Mesothelial cell of epicardium (in vitro differentiated cells): ENCODE measurements at places on chromosomes 7 and 10. TPM values are rescaled to one million over a fixed set of nuclear protein-coding genes. Genes with fewer than 3 reads are reported as not detected.

DNA sequence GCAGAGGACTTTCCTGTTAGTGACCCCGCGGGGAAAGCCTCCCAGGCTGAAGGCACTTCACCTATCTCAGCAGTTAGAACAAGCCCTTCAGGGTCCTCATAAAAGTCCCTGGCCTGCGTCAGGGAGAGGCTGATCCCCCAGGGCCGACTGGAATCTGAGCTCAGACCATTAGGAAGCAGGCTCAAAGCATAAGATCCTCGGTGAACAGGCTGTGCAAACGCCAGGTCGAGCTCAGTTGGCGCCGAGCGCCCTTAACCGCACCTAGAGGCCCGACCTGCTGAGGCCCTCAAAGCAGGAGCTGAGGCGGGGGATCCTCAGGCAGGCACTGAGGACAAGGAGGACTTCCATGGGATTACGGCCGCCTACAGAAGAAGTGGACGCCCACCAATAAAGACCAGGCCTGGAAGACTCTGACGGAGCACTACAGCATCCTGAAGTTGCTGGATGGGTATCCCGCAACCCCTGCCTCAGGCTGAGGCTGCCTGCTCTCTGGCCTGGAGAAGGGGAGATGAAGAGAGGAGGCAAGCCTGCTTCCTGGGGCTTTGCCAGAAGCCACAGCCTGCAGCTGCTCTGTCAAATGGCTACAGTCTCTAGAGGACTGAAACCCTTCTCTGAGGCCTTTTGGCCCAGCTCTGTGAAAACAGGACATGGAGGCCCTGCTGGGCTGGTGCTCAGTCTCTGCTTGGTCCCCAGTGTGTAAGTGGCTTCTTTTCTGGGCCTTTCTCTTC, 29.9 kb downstream of the LIPJ start:
- peaks cover 11% of the 10 kb centered on the region for H3K27me3 ChIP-seq
- no peaks in the 10 kb centered on the region for H3K36me3 ChIP-seq
- no peak for DNase-seq
- H3K27ac ChIP-seq: no peak overlapping the region
- no peaks in the 10 kb centered on the region for H3K4me1 ChIP-seq

DNA sequence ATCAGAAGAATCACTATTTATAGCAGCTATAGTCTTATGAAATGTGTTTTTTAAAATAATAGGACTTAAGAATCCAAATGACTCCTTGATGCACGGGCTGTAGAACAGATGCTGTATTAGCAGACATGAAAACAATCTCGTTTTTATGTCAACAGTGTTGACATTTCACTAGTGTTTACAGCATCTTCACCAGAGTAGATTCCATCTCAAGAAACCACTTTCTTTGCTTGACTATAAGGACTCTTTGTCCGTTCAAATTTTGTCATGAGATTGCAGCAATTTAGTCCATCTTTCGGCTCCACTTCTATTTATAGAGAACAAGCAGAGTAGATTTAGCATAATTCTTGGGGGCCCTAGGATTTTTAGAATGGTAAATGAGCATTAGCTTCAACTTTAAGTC, 295.1 kb downstream of the EXOC4 start:
- H3K27ac ChIP-seq: no peak overlapping the region
- H3K36me3 ChIP-seq: peaks cover 2% of the 10 kb centered on the region
- H3K4me3 ChIP-seq: no peak overlapping the region

DNA sequence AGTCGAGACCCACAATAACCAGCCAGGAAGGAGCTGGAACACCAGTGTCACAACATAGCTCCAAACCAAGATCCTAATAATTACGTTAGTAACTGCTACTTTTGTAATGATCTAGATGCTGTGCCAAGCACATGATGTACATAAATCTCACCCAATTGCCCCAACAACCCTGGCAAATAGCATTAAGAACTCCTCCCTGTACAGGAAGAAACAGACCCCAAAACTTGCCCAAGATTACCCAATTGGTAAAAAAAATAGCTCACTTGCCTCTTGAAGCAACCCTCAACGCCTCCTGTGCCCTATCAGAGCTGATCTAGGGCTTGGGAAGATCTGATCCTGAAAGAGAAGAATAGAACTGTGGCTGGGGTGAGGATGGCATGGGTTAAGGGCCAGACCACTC, 628.7 kb upstream of the AUTS2 start:
- DNase-seq: no peak
- H3K27me3 ChIP-seq: peaks cover 1% of the 10 kb centered on the region
- no peaks in the 10 kb centered on the region for H3K36me3 ChIP-seq
- no peak overlapping the region for H3K27ac ChIP-seq
- H3K4me1 ChIP-seq: peaks cover 9% of the 10 kb centered on the region

- peak overlapping the region; percentile 16 for H3K27ac ChIP-seq
- peaks cover 15% of the 10 kb centered on the region for H3K4me1 ChIP-seq
- DNase-seq: no peak
- H3K27me3 ChIP-seq: no peaks in the 10 kb centered on the region
These were observed 251.9 kb downstream of the PRKG1 start for GRCh38 chr10:51326174-51326573.

- H3K36me3 ChIP-seq: no peaks in the 10 kb centered on the region
- H3K27ac ChIP-seq: no peak overlapping the region
- DNase-seq: no peak
- no peak overlapping the region for H3K4me3 ChIP-seq
- peaks cover 9% of the 10 kb centered on the region for H3K27me3 ChIP-seq
- H3K4me1 ChIP-seq: no peaks in the 10 kb centered on the region
These were observed 382.6 kb upstream of the SHH start for GRCh38 chr7:156194813-156195212.

DNA sequence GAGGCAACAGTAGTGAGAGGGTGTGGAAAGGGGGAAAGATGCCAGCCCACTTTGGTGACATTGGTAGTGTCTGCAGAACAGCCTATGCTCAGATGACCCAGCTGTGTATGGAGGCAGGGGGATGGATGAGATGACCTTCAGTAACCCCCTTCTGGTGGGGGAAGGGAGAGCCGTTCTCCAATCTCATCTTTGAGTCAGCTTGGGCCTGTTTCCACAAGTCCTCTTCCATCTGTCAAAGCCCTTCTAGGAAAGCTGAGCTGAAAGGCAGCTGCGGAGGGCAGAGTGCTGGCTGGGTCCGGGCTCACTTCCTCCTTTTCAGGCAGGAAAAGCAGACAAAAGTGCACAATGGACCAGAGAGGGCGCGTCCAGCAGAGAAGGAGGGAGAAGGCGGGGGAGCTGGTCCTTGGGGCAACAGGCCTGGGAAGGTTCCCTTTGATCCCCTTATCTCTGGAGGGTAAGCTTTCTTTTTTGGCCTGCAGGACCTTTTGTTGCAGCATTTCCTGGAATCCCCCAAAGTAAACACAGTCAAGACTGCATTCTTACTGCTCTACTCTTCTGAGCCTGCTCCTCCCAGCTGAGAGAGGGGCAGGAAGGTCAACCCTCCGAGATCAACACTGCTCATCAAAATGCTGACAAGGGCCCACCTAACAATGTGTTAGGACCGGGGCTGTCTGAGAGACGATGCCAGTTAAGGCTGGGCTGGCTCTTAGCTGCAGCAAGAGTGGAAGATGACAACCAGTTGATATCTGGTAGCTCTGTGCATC, 1.2 kb upstream of the LRMDA start:
- peaks cover 41% of the 10 kb centered on the region for H3K27me3 ChIP-seq
- no peak for DNase-seq
- H3K36me3 ChIP-seq: no peaks in the 10 kb centered on the region
- peaks cover 43% of the 10 kb centered on the region for H3K4me1 ChIP-seq
- no peak overlapping the region for H3K27ac ChIP-seq

- H3K4me1 ChIP-seq: no peaks in the 10 kb centered on the region
- H3K27me3 ChIP-seq: peaks cover 50% of the 10 kb centered on the region
- H3K4me3 ChIP-seq: no peak overlapping the region
- no peak overlapping the region for H3K27ac ChIP-seq
- no peaks in the 10 kb centered on the region for H3K36me3 ChIP-seq
These were observed 134.7 kb upstream of the TCERG1L start for GRCh38 chr10:131446171-131446570.

- H3K4me1 ChIP-seq: peaks cover 7% of the 10 kb centered on the region
- peaks cover 91% of the 10 kb centered on the region for H3K27me3 ChIP-seq
- DNase-seq: no peak
- no peaks in the 10 kb centered on the region for H3K36me3 ChIP-seq
- H3K4me3 ChIP-seq: no peak overlapping the region
- no peak overlapping the region for H3K27ac ChIP-seq
These were observed 962 bp upstream of the SLC26A4 start for GRCh38 chr7:107659666-107660065.

DNA sequence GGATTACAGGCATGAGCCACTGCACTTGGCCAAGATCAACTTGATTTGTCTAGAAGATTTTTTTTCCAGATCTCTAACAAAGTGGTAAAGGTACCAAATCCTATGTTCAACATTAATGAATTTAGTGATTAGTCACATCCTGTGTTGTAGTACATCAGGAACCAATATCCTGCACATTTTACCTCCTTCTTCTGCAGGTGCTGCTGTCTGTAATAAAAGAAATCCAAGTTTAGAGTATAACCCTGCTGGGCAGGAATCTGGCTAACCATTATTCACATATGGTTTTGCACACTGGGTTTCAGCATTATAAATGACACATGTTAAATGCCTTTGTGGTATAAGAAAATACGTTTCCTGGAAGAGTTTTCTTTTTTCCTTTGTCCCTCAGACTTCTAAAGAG, 10.8 kb downstream of the PARD3 start:
- peaks cover 33% of the 10 kb centered on the region for H3K4me1 ChIP-seq
- no peaks in the 10 kb centered on the region for H3K27me3 ChIP-seq
- no peak overlapping the region for H3K27ac ChIP-seq
- DNase-seq: no peak
- no peak overlapping the region for H3K4me3 ChIP-seq

- no peak overlapping the region for H3K4me3 ChIP-seq
- DNase-seq: no peak
- H3K36me3 ChIP-seq: no peaks in the 10 kb centered on the region
These were observed 69.6 kb upstream of the GRM8 start for GRCh38 chr7:127322351-127322750.

GRCh38 chr10:23945845-23946244, 263.1 kb upstream of the KIAA1217 start:
- no peak overlapping the region for H3K4me3 ChIP-seq
- no peak for DNase-seq
- peaks cover 3% of the 10 kb centered on the region for H3K4me1 ChIP-seq
- H3K36me3 ChIP-seq: no peaks in the 10 kb centered on the region

GRCh38 chr7:34011696-34012095, 106.4 kb downstream of the BMPER start:
- H3K27me3 ChIP-seq: no peaks in the 10 kb centered on the region
- DNase-seq: no peak
- no peaks in the 10 kb centered on the region for H3K36me3 ChIP-seq
- H3K27ac ChIP-seq: peak overlapping the region; percentile 10

- H3K27me3 ChIP-seq: no peaks in the 10 kb centered on the region
- no peak for DNase-seq
- no peak overlapping the region for H3K27ac ChIP-seq
- peaks cover 3% of the 10 kb centered on the region for H3K4me1 ChIP-seq
- H3K4me3 ChIP-seq: no peak overlapping the region
- peaks cover 7% of the 10 kb centered on the region for H3K36me3 ChIP-seq
These were observed 60.3 kb downstream of the PRKAR2B start for GRCh38 chr7:107104801-107105200.

DNA sequence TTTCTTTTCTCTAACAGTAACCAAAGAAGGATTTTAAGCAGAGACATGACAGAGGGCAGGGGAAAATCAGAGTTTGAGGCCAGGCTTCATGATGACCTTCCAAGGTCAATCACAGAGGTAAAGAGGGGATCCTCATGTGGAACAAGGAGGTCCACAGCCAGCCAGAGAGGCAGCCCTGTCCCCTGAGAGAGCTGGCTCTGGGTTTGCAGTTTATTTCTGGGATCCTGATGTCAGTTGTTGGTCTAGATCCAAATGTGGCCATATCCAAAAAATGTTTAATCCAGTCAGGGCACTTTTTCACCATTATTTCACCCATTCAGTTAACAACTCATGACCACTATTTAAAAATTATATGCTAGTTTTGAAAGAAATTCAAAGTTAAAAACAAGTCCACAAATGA, 45.6 kb downstream of the GPR141 start:
- peaks cover 20% of the 10 kb centered on the region for H3K4me1 ChIP-seq
- no peak for DNase-seq
- H3K27ac ChIP-seq: no peak overlapping the region
- H3K4me3 ChIP-seq: no peak overlapping the region

DNA sequence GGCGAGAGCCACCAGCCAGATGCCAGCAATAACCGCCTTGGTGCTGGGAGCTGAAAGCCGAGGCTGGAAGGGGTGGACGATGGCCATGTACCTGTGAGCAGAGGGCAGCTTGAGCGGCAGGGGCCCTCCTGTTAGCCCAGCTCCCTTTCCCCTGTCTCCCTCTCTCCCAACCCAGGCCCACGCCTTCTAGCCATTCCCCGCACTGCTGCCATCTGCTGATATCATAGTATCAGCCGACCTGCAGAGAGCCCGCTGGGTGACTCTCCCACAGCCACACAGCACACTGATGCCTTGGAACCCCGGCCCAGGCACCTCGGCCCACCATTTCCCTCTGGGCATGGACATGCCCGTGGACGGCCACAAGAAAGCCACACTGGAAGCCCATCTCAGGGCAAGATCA, 1.7 kb downstream of the TACR2 start:
- no peaks in the 10 kb centered on the region for H3K36me3 ChIP-seq
- H3K4me1 ChIP-seq: peaks cover 20% of the 10 kb centered on the region
- H3K4me3 ChIP-seq: no peak overlapping the region
- no peak for DNase-seq
- no peak overlapping the region for H3K27ac ChIP-seq
- H3K27me3 ChIP-seq: no peaks in the 10 kb centered on the region

- peaks cover 39% of the 10 kb centered on the region for H3K4me1 ChIP-seq
- no peak for DNase-seq
- peak overlapping the region; percentile 50 for H3K4me3 ChIP-seq
- no peaks in the 10 kb centered on the region for H3K27me3 ChIP-seq
- peak overlapping the region; percentile 88 for H3K27ac ChIP-seq
These were observed 708 bp upstream of the GPR85 start for GRCh38 chr7:113087071-113087998.

- peaks cover 71% of the 10 kb centered on the region for H3K27me3 ChIP-seq
- H3K36me3 ChIP-seq: no peaks in the 10 kb centered on the region
- peak; percentile 47 for DNase-seq
- H3K4me3 ChIP-seq: peak overlapping the region; percentile 71
- no peak overlapping the region for H3K27ac ChIP-seq
These were observed 284 bp downstream of the CXCL12 start for GRCh38 chr10:44384601-44385025.

GRCh38 chr7:30852308-30852684, 59.4 kb upstream of the AQP1 start:
- peak overlapping the region; percentile 91 for H3K27ac ChIP-seq
- H3K4me1 ChIP-seq: peaks cover 8% of the 10 kb centered on the region
- no peak for DNase-seq
- H3K36me3 ChIP-seq: peaks cover 5% of the 10 kb centered on the region

ELMO1 gene
- total RNA-seq: 6.7 to 12.0 TPM (median 9.6 TPM) in 3 replicates

C10orf67 gene
- 0.11 to 0.22 TPM in 2 of 3 replicates, not detected in the other for total RNA-seq

SPAM1 gene
- total RNA-seq: not detected in 3 replicates

PRRT4 gene
- total RNA-seq: 7.9 to 9.5 TPM (median 9.1 TPM) in 3 replicates

ZYX gene
- 284 to 295 TPM (median 290 TPM) in 3 replicates for total RNA-seq

ATOH7 gene
- 0.18 to 0.70 TPM (median 0.38 TPM) in 3 replicates for total RNA-seq

VWDE gene
- 23.8 to 24.7 TPM (median 24.3 TPM) in 3 replicates for total RNA-seq

LGI1 gene
- total RNA-seq: 0.13 to 0.59 TPM in 2 of 3 replicates, not detected in the other

SMURF1 gene
- 29.7 to 34.4 TPM (median 33.6 TPM) in 3 replicates for total RNA-seq

SEMA3A gene
- total RNA-seq: 43.4 to 50.4 TPM (median 44.4 TPM) in 3 replicates

SPACDR gene
- total RNA-seq: 2.0 to 3.6 TPM (median 3.3 TPM) in 3 replicates
